ENCODE measurements at places on chromosomes 2 and 18.

DNA sequence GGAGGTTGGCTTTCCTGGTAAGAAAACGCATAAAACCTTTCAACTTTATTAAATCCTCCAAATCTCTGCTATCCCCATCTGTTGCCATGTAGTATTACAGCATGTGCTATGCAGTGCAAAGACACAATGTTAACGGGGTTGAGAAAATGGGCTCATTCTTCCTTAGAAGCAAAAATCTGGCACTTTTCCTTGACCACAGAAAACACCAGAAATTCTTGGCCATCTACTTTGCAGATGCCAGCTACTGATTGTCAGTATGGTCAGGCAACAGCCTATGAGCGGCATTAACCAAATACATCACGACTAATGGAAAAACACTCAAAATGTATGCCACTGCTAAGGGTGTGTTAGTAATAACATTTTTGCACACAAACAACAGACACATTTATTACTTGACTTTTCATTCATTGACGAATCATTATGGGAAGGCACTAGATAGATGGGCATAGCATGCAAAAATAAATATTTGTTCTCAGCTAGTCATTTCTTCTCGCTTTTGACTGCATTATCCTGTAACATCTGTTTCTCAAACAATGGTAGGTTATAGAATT, 65.2 kb upstream of the CRIM1 start:
- no peak for DNase-seq

DNA sequence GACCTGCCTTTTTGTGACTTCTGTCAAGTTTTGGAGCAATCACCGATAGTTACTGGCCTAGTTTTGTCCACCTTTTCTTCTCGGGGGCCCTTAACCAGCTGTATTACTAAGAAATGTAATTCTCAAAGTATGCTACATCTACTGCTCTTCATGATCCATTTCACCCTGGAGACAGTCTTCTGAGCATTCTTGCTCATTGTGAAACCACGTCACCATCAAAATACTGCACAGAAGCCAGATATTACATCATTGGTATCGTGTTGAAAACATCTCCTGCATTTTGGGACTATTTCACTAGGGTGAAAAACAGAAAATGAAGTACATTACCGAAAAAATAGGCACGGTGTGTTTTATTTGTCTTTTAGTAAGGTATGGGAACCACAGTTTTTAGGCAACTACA, 11.7 kb downstream of the LYPD6B start:
- no peak for DNase-seq

- no peak for DNase-seq
Measured at GRCh38 chr2:105261061-105261460, 19.5 kb downstream of the GPR45 start.

DNA sequence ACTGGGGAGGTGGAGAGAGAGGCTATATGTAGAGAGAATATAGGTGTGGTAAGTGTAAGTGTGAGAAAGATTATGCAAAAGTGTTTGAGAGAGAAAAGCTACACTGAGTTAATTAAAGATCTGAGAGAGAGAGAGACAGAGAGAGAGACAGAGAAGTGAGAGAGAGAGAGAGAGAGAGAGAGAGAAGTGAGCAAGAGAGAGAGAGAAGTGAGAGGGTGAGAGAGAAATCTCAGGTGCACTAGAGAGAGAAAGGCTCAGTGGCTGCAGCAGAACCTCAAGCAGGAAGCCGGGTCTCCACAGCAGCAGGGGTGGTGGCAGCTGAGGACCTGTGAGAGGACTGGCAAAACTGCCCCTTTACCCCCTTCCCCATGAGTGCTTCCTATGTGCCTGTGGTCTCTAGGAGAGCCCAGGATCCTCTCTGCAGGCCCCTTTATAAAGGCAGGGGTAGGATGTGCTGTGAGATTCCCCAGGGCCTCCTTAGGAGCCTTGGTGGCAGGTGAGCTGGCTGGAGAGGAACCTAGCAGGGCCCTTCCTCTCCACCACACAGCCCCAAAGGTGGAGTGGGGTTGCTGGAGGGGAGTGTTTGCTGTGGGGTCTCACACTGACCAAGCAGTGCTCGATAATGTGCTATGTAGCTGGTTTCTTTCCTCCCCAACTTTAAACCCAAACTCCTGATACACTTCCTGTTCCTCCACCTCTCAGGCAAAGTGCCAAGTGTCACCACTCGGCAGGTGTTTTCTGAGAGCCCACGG, 52.6 kb downstream of the SLC4A5 start:
- peak; percentile 69 for DNase-seq

GRCh38 chr18:36568487-36568886, 260.3 kb downstream of the TPGS2 start:
- no peak for DNase-seq

DNA sequence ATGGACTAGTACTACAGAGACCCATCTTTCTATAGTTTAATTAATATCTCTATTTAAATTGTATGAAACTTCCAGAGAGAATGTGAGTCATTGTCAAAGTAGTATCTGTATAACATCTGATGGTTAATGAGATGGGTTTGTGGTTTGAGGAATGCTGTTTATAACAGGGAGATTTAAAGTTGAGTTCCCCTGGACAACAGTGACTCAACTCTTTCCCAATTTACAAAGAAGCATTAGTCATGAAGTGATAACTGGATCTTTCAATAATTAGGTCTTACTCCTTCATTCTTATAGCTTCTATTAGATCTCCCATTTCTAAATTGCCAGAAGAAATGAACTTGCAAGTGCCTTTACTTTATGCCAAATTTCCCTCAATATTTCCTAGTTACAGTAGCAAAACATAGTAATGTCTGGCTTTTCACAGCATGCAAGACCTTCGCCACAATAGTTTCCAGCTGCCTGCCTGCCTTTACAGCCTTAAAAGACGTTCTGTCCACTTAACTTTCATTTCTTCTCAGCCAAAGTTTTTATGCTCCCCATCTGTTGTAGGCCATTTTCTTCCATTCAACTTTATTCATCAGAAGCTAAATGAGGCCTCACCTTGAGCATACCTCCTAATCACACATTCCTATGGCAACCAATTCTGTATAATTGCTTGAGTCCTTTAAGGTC, 47.7 kb upstream of the WDR75 start:
- no peak for DNase-seq

GRCh38 chr2:107437807-107438206, 388.9 kb upstream of the RGPD4 start:
- no peak for DNase-seq

GRCh38 chr2:123518367-123518766, 506.7 kb upstream of the CNTNAP5 start:
- no peak for DNase-seq

DNA sequence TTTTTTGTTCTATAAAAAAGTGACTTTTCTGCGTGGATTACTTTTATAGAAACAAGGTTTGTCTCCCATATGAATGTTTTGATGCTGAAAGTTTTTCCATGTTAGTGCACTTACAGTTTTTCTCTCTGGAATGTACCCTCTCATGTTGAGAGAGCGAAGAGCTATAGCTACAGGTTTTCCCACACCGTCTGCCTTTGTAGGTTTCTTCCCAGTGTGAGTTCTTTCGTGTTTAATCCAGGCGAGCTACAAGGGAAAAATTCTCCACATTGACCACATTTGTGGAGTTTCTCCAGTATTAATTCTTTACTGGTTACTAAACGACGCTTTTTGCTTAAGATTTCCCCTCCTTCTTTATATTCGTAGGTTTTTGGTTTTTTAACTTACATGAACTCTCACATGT, 85.1 kb downstream of the ACSL3 start:
- DNase-seq = no peak

DNA sequence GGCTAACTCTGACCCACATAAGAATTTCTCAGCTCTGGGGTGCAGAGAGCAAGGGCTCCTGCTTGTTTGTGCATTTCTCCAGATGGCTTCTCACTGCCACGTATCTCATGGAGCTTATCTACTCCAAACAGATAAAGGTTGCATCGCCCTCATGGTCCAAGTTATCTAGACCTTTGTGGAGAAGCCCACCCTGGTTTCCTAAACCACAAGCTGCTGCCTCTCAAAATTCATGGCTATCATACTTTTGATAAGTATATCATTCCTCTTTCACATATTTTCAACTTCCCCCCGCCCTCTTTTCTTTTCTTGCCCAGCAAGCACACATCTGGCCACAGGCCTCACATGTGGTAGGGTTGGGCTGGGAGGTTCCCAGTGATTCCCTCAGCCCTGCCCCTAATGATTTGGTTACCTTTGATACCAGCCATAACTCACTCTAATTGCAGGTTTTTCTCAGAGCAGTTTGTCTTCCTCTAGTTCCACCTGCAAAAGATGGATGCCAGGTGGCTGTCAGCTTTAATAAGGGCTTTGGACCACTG, 146.0 kb downstream of the RHBDD1 start:
- DNase-seq = no peak

GRCh38 chr18:33670029-33670428, 92.0 kb downstream of the ASXL3 start:
- no peak for DNase-seq

DNA sequence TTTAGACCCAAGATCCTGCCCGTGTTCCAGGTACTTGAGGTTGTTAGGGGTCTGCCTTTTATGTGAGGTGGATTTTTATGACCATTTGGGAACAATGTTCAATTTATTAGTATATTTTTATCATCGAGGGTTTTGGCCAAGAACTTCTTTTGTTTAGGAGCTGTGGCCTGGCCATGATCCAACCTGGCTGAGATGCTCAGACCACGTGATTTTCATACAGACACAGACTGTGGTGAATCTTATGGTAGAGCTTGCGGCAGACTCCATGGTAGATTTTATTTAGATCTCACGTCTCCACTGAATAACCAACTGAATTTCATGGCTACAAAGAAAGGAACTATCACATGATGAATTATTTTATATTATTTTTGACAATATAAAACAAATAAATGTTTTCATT, 405.5 kb upstream of the VWC2L start:
- no peak for DNase-seq

GRCh38 chr2:9165625-9166024, 41.0 kb upstream of the ASAP2 start:
- DNase-seq = no peak

DNA sequence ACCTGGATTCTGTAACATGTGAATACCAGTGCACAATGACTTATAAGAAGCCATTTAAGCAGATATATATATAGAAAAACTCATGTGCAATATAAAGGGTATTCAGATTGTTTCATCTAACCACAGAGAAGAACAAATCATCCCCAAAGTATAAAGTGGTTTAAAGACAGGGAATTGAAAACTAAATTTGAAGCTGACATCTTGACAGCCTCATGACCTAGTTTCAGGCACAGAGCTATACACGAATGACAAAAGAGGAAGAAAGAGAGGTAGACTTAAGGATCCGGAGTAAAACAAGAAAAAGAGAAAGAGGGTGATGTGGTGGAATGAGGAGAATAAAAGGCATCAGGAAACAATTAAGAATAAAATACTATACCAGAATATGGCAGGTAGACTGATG, 194.5 kb downstream of the EPHA4 start:
- DNase-seq = no peak

- DNase-seq = peak; percentile 85
Measured at GRCh38 chr2:136423516-136423996, 305.6 kb upstream of the CXCR4 start.

DNA sequence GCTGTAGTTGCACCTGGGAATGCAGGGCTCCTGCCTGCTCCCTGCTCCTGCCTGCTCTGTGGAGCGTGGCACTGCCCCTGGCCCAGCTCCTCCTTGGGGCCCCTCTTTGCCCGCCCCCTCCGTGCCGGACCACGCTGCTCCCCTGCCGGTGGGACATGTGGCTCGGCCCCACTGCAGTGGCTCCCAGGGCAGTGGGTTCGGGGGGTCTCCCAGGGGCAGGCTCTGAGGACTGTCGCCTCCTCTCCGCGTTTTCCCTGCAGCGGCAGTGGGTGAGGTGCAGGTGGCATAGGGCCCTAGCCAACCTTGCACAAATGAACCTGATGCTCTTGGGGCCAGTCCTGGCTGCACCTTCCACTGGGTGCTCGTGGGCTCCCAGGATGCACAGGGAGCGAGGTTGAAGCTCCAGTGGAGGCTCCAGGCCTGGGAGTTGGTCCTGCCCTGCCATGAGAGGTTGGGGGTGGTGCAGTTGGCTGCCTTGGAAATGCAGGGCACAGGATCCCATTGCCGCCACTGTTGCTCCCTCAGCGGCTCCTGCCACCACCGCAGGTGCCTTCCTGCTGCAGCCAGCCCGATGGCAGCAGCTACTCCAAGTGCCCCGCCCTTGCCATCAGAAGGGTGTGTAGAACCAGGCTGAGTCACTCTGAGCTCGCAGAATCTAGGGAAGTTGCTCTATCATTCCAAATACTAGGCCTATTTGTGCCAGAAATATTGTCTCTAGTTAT, 313.1 kb upstream of the SYT4 start:
- DNase-seq = peak; percentile 10

- no peak for DNase-seq
Measured at GRCh38 chr2:15795426-15795825, 144.9 kb upstream of the MYCN start.

- no peak for DNase-seq
Measured at GRCh38 chr2:222228054-222228453, 70.7 kb downstream of the PAX3 start.

DNA sequence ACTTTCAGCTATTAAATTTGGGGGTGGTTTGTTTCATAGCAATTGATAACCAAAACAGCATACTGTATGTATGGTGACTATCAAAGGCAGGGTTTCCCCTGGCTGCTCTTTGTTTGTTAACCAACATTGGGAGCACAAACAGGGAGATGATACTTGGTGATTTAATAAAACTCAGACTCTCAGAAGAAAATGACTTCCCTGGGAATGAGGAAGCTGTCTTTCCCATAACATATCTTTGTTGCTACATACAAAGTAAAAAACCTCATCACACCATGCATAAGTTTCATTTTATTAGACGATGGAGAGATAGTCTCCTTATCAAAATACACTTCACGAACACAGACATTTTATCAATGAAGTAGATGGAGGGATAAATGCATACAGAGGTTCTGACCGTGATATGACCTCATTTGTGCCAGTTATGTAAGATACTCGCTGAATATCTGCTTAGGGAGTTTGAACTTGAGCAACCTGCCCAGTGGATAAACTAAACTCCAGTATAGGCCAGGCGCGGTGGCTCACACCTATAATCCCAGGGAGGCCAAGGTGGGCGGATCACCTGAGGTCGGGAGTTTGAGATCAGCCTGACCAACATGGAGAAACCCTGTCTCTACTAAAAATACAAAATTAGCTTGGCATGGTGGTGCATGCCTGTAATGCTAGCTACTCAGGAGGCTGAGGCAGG, 3.8 kb upstream of the NFE2L2 start:
- no peak for DNase-seq

Data from activated naive CD8-positive, alpha-beta T cell treated with anti-CD3 and anti-CD28 coated beads, Interleukin-2, amount 10 ng/mL, durations not matched to agents 7 days and 5 days (primary cell).